Activated T-cell treated with anti-CD3 and anti-CD28 coated beads for 4 hours (primary cell): ENCODE measurements at places on chromosomes 7 and 10.

GRCh38 chr7:155487509-155488482, 29.9 kb downstream of the EN2 start:
- DNase-seq = no peak

DNA sequence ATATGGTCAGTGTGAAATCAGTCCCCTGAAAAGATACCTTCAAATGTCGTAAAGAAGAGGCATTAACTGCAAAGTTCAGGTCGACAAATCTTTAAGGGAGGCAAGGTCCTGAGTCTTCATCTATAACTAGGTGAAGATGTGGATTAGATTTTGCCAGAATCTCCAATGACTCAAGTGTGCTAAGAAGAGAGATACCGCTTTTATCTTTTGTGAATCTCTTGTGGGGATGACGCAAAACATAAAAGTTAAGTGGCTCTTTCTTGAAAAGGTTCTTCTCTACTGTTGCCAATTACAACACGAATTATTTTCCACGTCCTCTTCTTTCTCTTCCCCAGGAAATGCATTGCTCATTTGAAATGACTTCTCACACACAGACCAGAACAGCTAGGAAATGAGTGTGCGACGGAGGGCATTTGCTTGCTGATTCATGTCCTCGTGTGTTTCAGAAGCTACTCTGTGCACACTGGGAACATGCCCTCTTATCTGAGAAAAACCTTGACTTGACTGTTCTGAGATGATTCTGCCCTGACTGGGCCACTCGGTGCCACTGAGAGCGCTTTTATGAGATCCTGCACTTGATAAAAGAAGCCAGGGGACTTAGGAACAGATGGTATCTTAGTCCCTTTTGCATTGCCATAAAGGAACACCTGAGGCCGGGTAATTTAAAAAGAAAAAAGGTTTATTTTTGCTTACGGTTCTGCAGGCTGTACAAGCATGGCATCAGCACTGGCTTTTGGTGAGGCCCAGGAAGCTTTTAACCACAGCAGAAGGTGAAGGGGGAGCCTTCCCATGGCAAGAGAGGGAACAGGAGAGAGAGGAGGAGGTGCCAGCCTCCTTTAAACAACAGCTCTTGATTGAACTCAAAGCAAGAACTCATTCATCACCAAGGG, 169.5 kb upstream of the PFKP start:
- DNase-seq = no peak

DNA sequence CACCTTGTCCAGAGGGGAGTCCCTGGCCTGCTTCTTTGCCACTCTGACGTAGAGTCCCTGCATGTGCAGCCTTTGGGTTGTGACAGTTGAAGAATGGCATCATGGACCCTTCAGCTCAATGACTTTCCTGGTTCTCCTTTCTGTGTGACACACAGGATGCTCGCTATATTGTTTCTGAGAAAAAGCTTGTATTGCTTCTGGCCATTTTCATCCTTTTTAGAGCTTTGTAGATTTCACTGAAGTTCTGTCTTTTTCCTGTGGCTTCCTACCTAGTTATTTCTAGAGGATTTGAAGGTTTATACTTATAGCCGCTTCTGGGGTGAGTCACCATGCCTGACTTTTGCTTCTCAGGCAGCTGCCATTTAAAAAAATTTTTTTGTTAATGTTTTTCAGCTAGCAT, 27.0 kb downstream of the SND1 start:
- no peak for DNase-seq

GRCh38 chr7:15543256-15543655, 18.6 kb downstream of the AGMO start:
- no peak for DNase-seq

DNA sequence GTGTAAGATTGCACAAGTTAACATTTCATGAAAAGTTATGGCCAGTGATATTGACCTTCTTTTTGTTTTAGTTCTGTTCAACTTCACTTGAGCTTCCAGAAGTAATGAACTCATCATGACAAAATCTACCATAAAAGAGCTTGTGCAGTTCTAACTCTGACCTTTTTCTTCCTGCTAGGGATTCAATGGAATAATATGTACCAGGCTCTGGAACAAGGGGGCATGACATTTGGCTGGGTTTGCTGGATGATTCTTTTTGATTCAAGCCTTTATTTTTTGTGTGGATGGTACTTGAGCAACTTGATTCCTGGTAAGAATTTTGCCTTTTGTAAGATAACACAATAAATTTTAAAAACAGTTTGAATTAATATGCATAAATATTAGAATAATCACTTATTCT, 205.0 kb downstream of the ABCA13 start:
- no peak for DNase-seq

GRCh38 chr10:124696446-124697392, 47.5 kb downstream of the FAM53B start:
- DNase-seq = peak; percentile 38

DNA sequence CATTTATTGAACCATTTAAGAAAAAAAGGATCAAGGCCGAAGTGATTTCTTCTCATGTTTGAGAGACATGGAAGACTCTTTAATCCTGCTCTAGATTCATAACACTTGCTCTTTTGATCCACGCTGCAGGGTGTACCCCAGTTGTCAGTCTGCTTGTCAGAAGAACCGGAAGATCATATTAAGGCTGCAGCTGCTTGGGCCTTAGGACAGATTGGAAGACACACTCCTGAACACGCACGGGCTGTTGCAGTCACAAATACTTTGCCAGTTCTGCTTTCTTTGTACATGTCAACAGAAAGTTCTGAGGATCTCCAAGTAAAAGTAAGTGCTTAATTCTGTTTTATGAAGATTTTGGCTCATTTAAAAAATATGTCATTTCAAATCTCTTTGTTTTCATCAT, 46.3 kb downstream of the SPAG6 start:
- DNase-seq = no peak

DNA sequence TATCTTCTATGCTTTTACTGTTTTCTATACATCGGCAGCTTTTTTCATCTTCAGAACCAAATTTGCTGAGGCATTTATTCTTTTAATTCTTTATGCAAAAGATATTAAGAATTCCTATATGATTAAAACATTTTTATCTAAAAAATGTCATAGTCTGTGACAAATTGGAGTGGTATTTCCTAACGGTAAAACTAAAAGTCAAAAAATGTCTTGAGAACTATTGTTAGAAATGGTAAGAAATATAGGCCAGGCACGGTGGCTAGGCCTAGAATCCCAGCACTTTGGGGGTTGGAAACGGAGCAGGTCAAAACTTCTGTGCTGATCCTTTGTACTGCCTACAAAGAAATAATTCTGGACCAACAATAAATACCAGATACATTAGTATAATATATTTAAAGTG, 57.7 kb upstream of the PRR15 start:
- no peak for DNase-seq

DNA sequence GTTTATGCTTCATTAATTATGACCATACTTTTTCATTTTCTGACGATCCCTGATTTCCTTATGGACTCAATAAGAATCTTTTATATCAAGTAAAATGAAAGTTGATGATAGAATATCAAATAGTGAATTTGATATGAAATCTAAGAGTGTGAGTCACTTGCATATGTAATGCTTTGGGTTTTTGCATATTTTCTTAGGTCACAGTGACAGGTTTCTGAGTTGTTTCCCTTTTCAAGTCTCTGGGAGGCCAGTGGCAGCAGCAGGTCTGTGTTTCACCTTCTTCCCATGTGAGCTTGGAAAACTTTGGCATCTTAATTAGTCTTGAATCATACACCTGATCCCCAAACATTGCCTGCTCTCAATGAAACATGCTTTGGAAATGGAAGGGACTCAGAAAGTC, 34.7 kb upstream of the GJD4 start:
- no peak for DNase-seq

- no peak for DNase-seq
Measured at GRCh38 chr7:113373863-113374262, 255.5 kb upstream of the SMIM30 start.

- no peak for DNase-seq
Measured at GRCh38 chr10:75071756-75072155, 39.7 kb upstream of the SAMD8 start.

DNA sequence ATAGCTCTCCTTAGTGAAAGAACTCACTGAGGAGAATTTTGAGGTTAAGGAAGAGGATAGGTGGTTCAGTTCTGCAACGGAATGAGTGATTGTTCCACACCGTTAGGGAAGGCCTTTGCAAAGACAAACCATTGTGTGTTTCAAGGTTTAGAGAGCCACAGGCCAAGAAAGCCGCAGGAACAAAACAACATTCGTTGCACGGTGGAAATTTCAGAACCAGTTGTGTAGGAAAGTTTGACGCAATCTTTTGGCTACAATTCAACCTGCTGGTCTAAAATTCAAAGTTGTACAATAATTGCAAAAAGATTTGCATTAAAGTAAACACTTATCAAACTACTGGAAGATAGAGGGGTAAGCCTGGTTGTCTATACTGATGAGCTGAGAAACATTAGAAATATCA, 91.4 kb downstream of the FAM107B start:
- no peak for DNase-seq

DNA sequence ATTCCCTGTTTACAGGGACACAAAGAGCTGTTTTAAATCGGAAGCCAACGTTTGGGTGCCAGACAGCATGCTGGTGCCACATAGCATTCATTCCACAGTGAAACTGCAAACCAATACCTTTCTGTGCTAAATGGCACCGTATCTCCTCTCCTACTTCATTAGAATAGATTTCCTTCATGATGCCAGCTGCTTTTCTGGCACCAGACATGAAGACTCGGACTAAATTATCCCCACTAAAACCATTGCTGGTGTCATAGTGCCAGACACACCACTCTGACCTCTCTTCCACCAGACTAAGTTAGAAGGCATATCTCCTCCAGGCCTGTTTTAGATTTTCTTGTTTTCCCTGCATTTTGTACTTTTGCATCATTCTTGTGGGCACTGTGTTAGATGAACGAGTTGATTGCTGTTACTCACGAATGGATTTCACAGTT, 155.1 kb downstream of the ETV1 start:
- no peak for DNase-seq

DNA sequence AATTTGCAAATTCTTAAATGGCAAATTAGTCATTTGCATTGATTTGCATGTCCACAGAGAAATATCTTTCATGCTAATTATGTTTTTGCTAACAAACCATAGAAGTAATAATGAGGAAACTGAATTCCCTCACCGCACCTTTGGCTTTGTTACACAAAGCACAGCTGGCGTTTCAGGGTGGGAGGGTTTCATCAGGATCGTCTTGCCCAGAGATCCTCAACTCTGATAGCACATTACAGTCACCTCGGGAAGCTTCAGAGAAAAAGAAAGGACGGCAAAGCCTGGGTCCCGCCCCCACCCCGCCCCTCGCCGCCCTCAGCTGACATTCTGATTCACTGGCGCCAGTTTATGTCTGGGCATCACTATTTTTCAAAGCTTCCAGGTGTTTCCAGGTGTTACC, 119.4 kb downstream of the PTPRN2 start:
- DNase-seq = no peak

DNA sequence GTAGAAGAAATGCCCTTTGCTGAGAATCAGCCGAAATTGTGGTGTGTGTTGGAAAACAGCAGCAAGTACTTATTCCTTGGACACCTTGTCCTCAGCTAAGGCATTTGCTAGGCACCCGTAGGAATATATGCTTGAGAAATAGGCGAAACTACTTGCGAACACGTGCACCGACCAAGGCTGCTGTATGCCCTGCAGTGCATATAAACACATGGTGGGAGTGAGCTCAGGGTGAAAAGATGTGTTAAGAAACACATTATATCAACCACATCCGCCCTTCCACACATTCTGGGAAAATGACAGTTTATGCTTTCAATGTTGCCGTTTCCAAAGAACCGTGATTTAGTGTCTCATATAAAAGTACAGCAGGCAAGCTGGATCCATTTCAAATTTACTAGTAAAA, 199.2 kb downstream of the JCAD start:
- no peak for DNase-seq

DNA sequence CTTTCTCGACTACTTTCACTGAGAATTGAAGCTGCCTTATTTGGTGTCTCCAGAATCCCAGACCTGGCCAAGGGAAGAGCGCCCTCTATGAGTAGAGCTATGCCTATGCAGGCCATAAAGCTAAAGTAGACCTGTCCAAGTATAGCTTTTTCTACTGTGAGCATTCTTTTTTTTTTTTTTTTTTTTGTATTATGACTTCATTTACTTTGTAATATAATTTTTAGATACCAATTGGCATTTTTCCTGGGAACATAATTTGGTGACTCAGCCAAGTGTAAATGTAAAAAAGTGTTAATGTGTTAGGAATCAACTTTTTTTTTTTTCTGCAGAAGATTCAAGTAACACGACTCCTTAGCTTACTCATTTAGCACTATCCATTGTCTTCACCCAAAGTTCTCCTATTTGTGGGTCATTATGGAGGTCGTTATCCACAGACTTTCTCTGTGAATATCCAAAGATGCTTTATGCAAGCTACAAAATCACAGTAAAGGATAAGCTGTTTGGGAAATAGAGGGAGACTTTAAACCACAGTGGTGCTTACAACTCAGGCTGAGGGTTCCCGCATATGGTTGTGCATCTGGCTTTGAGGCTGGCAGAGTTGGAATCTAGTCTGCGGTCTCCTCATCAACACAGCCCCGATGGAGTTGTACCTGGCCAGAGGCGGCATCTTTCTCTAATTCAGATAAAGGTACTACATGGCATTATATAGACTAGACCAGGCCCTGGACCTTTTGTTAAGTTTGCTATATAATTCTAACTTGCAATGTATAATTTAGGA, 1040.2 kb upstream of the SORCS1 start:
- no peak for DNase-seq

- no peak for DNase-seq
Measured at GRCh38 chr7:36763132-36763816, 39.0 kb upstream of the AOAH start.

DNA sequence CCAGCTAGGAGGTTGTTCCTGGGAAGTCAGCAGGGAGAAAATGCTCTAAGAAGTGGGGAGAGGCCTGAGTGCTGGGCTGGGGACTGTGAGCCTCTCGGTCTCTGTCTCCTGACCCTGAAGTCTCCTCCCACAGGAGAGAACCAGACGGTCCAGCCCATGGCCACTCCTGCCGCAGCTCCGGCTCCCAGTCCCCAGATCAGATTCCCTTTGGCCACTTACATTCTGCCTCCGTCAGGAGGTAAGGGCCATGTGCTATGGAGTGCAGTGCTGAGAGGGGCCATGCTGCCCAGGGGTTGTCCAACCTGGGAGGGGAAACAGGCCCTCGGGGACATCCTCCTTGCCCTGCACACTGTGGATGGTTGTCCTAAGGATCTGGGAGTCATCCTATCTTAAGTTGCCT, 21.3 kb upstream of the ZNF467 start:
- no peak for DNase-seq

DNA sequence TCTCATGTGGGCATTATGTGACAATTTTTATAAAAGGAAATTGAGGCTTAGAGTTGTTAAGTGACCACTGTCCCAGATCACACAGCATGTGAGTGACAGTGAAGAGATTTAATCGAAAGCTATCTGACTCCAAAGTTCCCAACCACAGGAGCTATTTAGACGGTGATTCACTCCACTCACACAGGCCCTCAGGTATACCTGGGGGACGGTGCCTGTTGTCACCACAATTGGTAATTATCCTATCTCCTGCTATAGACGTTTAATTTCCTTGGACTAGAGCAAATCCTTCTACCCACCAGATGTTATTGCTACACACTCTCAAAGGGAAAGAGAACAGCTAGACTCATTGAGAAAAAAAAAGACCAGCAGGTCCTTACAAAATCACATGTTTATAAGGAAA, 145.5 kb downstream of the KLF6 start:
- DNase-seq = no peak
